ENCODE measurements at places on chromosomes 16 and 17.
A peak's percentile ranks its signal among the peaks of the same experiment; 100 is the strongest.

- DNase-seq = no peak
Measured at GRCh38 chr17:63645775-63646487, 23.7 kb downstream of the MAP3K3 start.

GRCh38 chr16:12168074-12169000 is 191.8 kb downstream of the SNX29 start:
- DNase-seq = no peak

DNA sequence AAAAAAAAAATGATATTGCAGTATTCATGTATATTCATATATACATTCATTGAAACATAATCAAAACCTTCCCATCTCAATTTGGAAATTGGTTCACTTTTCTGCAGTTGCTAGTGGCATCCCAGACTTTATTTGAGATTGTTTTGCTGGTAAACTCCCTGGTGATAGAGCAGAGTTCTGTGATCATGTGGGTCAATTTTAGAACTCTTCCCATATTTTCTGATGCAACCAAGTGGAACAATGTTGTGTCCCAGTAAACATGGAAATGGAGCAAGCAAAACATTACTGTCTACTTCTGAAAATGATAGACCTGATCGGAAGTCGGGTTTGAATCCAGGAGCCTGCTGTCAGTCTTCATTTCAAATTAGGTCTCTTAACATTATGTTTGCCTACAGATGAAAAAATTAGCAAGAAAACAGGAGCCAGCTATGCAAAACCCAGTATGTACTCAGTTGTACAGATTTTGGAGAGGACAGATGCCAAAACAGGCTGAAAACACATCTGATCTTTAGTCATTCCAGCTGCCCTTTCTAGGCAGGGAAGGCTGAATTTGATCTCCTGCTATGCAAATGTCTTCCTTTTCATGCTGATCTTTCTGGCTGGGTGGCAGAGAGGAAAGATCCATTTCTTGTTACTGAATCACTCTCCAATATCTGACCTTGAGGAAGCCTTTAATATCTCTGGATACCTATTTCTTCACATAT is 786.6 kb upstream of the SOX9 start:
- DNase-seq = no peak

DNA sequence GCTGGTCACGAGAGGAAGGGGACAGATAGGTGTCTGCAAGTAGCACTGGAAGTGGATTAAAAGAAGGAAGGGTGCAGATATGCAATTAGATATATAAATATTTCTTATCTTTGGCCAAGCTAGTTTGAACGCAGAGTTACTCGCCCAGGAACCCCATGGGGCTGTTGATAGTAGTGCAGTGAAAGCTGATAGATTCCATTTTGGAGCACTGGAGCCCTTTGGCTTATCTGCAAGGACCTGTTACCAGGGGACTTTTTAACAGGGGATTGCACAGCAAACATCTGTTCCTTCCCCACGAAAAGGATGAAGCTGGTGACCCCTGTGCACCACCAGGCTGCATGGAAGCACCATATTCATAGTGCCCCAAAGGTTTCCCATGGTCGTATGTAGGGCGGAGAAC is 218.7 kb downstream of the SHISA9 start:
- no peak for DNase-seq

DNA sequence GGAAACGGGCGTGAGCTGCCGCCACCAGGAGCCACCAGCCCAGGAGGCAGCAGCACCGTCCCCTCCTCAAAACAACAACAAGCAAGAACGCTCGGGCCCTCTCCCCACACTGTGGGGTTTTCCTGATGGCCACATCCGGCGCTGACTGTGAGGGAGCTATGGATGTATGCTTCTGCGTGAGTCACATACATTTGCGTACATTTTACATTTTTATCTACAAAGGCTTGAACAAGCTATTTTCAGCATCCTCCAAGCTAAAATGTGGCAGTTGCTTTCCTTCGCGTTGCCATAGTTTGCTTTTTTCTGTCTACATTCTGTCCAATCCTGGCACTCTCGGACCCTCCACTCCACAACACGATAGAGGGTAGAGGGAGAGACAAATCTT is 2.0 kb upstream of the ABR start:
- peak; percentile 76 for DNase-seq

- no peak for DNase-seq
Measured at GRCh38 chr17:17675925-17676534, 5.2 kb upstream of the RAI1 start.

DNA sequence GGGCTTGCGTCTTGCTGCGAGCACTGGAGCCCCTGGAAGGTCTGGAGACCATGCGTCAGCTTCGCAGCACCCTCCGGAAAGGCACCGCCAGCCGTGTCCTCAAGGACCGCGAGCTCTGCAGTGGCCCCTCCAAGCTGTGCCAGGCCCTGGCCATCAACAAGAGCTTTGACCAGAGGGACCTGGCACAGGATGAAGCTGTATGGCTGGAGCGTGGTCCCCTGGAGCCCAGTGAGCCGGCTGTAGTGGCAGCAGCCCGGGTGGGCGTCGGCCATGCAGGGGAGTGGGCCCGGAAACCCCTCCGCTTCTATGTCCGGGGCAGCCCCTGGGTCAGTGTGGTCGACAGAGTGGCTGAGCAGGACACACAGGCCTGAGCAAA is 7.4 kb downstream of the MPG start:
- DNase-seq = no peak

DNA sequence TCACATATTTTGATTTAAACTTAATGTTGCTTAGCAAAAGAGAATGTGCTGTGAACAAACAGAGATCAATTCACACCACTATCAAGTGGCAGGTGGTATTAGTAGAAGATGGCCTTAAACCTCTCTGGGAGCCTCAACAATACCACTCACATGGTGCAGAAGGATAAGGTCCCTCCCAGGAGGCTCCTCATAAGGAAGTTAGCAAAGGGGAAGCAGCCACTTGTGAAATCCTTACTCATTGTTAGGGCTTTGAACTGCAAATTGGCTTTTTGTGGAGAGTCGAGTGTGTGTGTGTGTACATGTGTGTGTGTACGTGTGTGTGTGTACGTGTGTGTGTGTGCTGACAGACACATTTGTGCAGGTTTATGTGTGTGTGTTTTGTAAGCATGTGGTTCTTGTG is 48.9 kb upstream of the ASIC2 start:
- no peak for DNase-seq

DNA sequence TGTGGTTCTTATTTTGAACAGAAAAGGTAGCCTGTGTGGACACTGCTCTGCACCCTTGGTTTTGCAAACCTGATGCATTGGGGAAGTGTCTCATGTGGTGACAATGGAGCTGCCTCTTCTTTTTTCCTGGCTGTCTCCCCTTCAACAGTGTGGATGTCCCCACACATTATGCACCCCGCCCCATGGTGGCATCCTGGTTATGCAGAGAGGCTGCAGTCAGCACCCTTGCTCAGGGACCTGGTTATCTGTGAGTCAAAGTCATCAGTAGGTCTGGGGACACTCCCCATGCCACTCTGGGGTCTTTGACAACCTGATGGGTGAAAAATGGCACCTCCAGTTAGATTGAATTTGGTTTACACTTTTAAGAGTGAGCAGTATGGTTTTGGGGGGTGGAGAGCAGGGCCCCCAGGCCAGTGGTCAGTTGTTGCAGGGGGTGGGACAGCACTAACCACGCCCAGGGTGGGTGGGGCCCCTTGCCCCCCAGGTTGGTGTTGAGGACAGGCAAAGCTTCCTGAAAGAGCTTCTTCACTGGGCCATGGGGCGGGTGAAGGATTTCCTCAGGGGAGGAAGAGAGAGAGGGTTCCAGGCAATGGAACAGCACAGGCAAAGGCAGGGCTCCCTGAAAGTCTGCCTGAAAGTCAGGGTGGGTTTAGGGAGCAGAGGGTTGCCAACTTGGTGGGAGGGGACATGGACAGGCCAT is 24.6 kb upstream of the KCNJ12 start:
- no peak for DNase-seq

DNA sequence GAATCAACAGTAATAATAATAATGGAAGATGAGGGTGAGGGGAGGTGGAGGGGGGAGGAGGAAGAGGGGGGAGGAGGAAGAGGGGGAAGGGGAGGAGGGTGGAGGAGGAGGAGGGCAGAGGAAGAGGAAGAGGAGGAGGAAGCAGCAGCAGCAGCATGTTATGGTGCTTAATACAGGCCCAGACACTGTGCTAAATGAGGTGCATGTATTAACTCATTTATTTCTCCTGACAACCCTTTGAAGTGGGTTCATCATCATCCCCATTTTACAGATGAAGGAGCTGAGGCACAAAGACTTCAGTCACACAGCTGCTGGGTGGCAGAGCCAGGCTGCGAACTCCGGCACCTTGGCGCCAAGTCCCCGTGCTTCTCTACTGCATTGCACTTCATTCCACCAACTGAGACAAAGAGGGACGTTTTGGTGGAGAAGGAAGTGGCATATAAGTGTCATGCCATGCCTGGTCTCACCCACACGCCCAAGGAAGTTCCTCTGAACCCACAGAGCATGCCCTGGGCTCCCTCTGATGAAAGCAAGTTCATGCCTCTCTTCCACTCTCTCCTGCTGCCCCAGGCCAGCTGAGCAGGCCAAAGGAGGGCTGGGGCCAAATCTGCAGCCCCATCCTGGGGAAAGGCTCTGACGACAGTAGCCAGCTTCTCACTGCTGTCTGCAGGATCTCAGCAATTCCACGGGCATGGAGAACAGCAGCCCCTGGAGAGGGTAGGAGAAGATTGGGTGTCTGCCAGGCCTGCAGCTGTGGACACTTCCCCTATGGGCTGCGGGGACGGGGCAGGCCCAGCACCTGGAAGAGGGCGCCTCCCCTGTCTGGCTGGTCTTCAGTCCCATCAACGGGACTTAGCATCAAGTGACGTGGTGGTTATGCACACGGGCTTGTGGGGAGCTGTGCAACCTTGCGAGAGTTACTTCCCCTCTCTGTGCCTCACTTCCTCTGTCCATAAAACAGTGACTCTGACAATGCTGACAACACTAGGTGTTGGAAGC is 21.8 kb downstream of the XYLT1 start:
- no peak for DNase-seq

- no peak for DNase-seq
Measured at GRCh38 chr16:503150-504071, 24.1 kb upstream of the CAPN15 start.

DNA sequence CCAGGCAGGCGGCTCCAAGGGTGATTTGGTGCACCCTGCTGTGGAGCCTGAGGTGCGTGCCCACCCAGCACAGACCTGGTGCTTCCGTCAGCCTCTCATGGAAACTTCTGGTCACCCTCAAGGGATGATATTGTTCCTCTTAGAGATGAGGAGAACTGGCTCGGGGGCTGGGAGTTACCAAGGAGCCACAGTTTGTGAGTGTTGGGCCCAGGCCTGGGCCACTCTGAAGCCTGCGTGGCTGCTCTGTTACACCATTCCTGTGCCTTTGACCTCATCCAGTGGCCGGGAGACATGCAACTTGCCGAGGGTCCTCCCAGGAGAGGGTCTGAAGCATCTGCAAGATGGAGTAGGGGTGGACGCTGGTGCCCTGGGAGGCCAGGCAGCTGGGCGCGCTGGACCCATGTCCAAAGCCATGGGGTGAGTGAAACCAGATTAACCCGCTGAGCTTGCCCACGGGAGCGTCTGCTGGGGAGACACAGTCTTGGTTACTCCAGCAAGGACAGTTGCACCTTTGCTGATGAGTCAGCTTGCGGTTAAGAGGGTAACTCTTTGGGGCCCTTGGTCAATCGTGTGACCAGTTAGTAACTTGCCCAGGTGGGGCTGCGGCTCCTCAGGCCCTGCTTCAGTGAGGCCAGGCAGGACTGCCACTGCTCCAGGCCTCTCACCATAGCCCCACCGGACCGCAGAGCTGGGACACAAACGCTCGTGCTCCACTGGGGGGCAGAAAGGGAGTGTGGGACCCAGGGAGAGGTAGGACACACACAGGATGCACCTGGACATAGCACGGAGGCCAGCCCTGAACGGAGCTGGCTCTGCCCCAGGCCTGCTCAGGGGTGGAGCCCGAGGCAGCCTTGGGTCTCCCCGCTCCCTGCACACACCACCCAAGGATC is 7.5 kb downstream of the C16orf90 start:
- no peak for DNase-seq

- no peak for DNase-seq
Measured at GRCh38 chr16:86490859-86491639, 19.3 kb upstream of the FOXF1 start.

DNA sequence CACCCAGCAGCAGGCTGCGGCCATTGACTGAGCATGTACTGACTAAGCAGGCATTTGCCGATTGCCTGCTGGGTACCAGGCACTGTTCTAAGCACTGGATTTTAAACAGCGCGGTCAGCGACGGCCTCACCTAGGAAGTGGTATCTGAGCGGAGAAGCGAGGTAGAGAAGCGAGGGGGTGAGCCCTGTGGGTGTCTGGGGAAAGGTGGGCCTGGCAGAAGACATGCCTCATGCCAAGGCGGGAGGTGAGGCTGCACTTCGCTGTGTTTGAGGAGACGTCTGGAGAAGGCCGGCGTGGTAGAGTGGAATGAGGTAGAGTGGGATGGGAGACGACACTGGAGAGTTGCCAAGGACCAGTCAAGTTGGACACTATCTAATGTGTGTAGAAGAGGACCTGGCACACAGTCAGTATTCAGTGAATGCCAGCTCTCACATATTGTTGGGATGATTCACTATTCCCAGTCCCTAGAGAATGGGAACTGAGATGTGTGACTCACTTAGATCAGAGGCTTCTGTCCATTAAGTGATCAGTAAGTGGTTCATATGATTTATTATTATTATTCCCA is 14.4 kb downstream of the SYCE1L start:
- peak; percentile 93 for DNase-seq

DNA sequence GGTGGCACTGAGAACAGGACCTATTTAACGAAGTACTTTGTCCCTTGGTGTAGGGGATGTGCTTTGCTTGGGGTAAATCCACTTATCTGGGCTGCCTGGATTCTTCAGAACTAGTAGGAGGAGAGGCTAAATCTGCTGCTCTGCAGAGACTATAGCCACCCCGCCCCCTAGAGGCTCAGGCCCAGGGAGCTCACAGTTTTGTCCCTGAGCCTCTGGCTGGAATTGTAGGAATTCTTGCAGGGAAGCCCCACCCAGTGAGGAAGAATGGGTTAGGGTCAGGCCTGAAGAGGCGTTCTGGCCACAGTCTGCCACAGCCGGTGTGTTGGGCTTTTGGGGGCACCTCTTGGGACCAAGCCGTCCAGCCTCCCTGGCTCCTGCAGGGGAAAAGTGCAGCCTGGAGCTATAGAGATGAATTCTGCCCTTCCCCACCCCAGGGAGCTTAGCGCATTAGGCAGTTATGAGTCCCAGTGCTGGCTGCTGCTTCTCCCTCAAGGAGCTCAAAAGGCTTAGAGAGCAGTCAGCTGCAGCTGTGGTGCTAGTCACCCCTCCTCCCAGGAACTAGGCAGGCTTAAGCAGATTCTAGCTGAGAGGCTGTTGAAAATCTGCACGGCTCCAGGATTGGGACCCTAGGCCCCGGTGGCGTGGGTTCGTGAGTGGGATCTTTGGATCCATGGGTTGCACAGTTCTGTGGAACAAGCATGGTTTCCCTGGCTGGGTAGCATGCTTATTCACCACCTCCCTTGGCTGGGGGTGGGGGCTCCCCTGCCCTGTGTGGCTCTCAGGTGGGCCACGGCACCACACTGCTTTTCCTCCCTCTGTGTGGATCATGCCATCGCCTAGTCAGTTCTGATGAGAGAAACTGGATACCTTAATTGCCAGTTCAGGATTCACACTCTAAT is 237.4 kb upstream of the TOM1L1 start:
- DNase-seq = no peak

DNA sequence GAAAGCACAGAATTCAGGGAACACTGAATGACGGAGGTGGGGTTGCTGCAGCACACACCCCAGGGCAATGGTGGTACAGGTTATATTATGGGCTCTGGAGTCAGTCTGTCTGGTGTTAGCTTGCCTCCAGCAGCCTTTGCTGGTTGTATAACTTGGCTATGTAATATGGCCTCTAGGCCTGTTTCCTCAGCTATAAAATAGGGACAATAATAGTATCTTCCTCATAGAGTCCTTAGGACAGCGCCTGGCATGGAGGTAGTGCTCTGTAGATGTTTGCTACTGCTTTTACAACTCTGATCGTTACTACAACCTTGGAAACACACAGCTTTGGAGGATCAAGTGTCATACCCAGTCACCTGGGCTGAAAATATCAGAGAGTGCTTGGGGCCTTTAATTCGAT is 31.5 kb downstream of the GTF3C1 start:
- DNase-seq = no peak
